ENCODE measurements at places on chromosomes 2 and 18. TPM values are rescaled to one million over a fixed set of nuclear protein-coding genes. Genes with fewer than 3 reads are reported as not detected.

IL36A gene
- total RNA-seq, result not detected

GDF7 gene
- total RNA-seq, result 0.10 TPM

DNA sequence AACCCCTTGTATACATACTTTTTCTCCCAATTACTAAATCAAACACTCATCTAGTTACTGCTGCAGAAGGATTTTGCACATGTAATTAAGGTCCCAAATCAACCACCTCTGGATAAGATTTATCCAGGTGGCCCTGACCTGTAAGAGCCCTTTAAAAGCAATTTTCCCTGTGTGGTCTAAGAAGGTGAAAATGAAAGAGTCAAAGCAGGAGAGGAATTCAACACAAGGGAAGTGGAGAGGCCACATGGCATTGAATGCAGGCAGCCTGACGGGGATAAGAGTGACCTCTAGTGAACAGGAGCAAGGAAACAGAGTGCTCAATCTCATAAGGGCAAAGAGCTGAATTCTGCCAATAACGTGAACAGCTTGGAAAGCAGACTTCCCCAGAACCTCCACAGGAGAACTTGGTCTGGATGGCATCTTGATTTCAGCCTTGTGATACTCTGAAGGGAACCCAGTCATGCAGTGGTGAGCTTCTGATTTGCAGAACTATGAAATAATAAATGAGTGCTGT is 27.2 kb downstream of the PPP3R1 start:
- no peak for DNase-seq

GRCh38 chr18:79520478-79521390 is 125.0 kb downstream of the NFATC1 start:
- no peak for DNase-seq

TDRD15 gene
- not detected for total RNA-seq

- DNase-seq, result no peak
These were observed 79.9 kb downstream of the THADA start for GRCh38 chr2:43515807-43516497.

- no peak for DNase-seq
These were observed 86.1 kb upstream of the PNPT1 start for GRCh38 chr2:55779459-55780421.

DNA sequence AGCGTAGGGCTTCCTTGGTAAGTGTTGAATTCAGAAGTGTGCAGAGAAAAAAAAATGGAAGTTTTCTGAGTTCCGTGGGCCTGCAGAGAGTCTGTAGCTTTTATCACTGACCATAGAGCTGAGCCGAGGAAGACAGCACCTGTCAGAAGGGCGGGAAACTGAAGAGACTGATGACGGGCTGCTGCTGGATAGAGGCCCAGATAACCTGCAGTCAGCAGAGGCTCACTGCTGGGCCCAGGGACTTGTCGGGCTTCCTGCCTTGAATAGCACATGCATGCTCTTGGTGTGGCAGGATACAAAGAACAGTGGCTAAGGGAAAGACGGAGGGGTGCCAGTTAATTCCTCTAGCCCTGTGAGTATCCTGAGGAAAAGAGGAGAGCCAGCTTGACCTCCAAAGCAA is 166.4 kb downstream of the MGAT5 start:
- DNase-seq, result no peak

DNA sequence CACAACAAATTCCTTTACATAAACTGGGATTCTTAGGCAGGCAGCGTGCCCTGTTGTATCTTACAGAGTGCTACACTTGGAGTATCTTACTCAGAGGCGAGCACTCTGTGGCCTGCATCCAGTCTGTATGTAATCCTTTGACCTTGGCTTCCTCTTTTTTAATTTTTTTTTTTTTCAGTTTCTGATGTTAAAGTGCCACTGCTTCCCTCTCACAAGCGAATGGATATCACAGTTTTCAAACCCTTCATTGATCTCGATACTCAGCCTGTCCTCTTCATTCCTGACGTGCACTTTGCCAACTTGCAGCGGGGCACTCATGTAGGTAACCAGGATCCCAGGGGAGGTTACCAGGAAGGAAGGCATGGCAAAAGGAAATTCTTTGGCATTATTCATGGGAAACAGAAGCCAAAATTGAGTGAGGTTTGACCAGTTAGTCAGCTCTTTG is 40.4 kb downstream of the GRHL1 start:
- DNase-seq, result no peak

GRCh38 chr2:195486987-195487644 is 169.9 kb upstream of the SLC39A10 start:
- DNase-seq, result peak; percentile 26

DNA sequence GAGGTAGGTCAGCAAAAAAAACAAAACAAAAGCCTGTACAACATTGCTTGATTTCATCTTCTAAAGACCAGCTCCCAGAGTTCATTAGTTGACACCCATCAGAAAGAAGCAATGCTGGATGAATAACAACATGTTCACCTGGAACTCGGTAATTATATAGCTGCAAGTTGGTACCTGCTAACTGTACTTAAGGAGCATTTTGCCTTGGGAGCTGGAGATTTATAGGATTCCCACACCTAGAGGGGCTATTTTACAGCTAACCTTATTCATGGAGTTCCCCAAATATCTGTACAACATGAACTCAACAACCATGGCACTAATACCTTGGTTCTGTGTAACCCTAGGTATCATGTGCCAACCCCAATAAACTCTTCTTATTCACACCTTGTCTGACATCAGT is 281.1 kb upstream of the NCKAP5 start:
- no peak for DNase-seq

- DNase-seq, result no peak
These were observed 448 bp downstream of the YPEL5 start for GRCh38 chr2:30147196-30147714.

DNA sequence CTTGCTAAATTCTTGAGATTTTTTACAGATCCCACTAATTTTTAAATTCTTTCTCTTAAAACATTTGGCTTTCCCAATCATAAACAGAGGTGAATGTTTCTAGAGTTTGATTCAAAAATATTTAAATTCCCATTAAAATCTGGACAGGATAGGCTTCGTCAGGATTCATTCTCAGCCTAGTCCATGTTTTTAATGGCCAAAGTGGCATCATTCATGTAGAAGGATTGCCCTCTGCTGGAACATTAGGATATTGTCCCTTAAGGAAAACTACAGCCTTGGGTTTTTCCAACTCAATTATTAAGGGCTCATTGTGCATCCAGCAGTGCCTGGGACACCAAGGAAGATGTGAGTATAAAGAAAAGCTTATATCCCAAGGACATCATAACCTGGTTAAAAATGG is 71.7 kb downstream of the TPGS2 start:
- no peak for DNase-seq

TNFAIP6 gene
- total RNA-seq, result not detected

OTOS gene
- not detected for total RNA-seq

DNA sequence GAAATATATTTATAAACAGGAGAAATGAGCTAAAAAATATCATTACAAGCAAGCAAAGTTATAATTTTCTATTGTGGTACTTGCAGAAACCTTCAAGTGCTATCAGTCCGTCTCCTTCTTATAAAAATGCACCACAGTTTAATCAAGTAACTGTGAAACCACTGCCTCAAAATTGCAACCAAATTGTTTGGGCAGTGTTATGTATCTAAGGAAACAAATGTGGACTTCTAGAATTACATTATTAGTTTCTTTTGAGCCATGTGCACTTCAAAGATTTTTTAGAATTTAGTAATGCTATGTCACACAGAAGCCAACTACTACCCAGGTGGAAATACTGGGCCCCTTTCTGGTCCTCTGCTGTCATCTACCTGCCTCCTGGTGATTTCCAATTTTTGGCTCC is 495.6 kb downstream of the NYAP2 start:
- no peak for DNase-seq

- DNase-seq, result no peak
These were observed 220.0 kb downstream of the ERBB4 start for GRCh38 chr2:212318636-212319035.

- no peak for DNase-seq
These were observed 58.7 kb upstream of the ACTR3 start for GRCh38 chr2:113831161-113831560.

DNA sequence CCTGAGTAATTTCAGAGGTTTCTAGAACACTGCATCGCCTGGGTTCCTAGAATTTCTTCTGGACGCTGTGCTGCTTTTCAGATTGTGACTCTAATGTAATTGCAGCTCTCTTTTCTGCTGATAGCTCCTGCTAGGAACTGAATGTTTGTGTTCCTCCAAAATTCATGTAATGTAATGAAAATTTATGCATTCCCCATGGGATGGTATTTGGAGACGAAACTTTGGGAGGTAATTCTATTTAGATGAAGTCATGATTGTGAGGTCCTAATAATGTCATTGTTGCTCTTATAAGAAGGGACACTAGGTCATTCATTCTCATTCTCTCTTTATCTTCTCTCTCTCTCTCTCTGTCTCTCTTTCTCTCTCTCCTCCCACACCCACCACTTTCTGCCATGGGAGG is 223.9 kb upstream of the DOK6 start:
- DNase-seq, result no peak

HOXD9 gene
- not detected for total RNA-seq

CABYR gene
- 0.49 TPM for total RNA-seq

UGT1A4 gene
- total RNA-seq, result not detected

UGT1A5 gene
- total RNA-seq, result not detected

ITGA4 gene
- 118 TPM for total RNA-seq

KIF5C gene
- 17.9 TPM for total RNA-seq

DNA sequence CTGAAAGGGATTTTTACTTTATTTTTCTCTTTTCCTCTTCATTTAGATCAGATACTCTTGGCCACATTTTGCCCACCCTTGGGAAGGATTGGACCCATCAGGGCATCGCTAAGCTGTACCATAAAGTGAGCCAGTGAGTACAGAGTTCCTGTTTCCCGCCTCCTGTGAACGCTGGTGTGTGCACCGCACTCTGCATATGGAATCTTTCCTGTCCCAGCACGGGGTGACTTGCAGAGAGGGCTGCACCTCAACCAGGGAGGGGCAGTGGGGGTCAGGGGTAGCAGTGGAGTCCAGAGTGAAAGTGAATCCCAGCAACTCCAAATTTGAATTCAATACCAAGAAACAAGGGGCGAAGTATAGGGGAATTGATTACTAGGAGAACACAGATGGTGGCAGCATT is 58.6 kb downstream of the LPIN1 start:
- DNase-seq, result no peak

GRCh38 chr2:74739733-74740241 is 85.7 kb downstream of the SEMA4F start:
- no peak for DNase-seq

ANO7 gene
- 2.4 TPM for total RNA-seq

- peak; percentile 33 for DNase-seq
These were observed 116.0 kb downstream of the TNS1 start for GRCh38 chr2:217886720-217887309.

DNA sequence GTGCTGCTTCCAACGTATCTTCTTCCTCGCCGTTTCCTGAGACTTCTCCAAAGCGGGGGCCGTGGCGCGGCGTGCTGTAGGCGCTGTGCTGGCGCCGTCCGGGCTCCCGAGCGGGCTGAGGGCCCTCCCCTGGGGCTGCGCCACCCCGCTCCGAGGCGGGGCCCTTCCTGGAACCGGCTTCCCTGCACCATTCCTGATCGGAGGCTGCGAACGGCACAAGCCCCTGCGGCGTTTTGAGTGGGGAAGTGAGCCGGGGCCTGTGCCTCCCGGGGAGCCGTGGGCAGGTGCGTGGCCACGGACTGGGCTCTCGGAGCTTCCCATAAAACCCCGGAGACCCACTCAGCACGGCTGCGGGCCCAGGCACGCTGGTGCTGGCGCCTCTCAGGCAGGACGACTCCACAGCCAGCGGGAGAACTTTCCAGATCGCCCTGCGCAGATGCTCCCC is 74.7 kb downstream of the PSMG2 start:
- DNase-seq, result no peak

- no peak for DNase-seq
These were observed 14.1 kb downstream of the SP110 start for GRCh38 chr2:230205721-230206120.

DNA sequence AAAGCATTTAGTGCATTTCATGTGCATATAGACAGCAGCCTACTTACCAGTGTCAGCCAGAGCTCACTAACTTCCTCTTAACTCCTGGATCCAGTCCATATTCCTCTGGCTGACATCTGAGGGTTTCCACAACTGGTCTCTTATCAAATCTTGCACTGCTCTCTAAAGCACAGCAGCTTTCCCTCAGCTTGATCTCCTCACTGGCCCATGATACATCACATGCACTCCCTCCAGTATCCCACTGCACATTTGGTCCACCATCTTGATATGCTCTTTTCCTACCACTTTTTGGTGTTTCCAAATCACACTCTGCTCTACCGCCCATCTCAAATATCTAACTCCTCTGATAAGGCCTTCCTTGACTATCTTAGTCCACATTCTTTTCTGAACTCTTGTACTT is 105.0 kb upstream of the ZFP36L2 start:
- DNase-seq, result no peak

POTEC gene
- not detected for total RNA-seq

GRCh38 chr18:11902522-11903292 is 5.4 kb downstream of the MPPE1 start:
- DNase-seq, result no peak

DNA sequence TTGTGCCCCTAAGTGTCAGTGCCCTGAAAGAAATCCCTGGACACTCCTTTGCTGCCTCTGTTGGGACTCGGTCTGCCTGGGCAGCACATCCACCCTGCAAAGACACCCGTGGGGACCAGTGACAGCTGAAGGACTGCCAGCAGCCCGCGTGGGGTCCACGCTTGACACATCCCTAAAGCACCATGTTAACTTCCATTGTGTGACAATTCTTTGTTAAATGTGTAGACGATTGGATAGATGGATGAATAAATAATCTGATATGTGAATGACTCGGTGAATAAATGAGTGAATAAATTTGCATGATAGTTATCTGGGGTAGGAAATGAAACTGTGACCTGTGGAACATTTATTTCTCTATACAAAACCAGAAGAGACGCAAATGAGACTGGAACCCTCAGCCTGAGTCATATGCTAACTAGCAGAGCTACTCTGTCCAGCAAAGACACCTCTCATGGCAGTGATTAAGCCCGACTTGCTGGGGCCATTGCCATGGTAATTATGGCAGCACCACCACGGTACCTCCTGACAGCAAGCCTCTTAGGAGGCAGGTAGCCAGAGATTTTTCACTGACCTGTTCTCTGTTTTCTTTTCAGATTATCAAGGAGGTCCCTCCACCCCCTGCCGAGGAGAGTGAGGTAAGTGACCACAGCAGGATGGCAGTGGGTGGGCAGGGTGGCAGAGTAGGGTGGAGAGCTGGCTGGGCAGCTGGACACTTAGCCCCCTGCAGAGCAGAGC is 156.8 kb downstream of the ANTXR1 start:
- DNase-seq, result no peak

TACR1 gene
- not detected for total RNA-seq

GRCh38 chr2:143717053-143717452 is 587.8 kb downstream of the ARHGAP15 start:
- no peak for DNase-seq

GRCh38 chr18:62346333-62347088 is 21.4 kb downstream of the TNFRSF11A start:
- no peak for DNase-seq
